Suprapubic skin (tissue), 4 donors: ENCODE measurements at places on chromosomes 16 and 17. TPM values are rescaled to one million over a fixed set of nuclear protein-coding genes. Genes with fewer than 3 reads are reported as not detected.

GRCh38 chr16:83669456-83669855 lies 138.3 kb upstream of the HSBP1 start:
- peak; percentile 31 for DNase-seq

GRCh38 chr17:1714980-1715802 lies 5.0 kb upstream of the TLCD2 start:
- DNase-seq = peak; percentile 96

GRCh38 chr17:74921026-74921681 lies 1.9 kb downstream of the USH1G start:
- DNase-seq = no peak

- peak; percentile 72 for DNase-seq
Measured at GRCh38 chr16:49281843-49282642, 405 bp upstream of the CBLN1 start.

DNA sequence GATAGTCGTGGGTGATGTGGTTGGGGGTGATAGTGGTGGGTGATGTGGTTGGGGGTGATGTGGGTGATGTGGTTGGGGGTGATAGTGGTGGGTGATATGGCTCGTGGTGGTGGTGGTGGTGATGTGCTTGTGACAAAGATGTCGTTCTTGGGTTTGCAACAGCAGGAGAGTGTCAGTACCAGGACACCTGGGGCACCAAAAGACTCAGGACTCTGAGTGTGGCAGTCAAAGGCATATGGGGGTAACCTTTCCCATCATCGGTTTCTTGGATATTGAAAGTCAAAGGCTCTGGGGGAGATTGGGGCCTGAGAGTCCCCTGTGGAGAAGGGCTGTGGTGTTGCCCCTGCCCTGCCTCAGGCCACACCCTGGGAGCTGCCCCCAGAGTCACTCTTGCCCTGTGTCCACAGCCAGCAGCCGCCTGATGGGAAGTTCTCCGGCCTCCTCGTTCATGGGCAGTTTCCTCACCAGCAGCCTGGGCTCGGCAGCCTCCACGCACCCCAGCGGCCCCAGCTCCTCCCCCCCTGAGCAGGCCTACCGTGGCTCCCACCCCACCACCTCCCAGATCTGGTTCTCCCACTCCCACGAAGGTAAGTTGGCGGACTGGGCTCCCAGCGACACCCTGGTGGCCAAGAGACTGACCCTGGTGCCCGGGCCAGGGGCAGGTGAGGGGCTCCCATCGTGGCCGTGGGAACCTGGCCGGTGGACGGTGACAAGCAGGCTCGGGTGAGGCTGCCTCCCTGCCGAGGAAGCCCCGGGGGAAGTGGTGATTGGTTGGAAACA lies 31.3 kb downstream of the BAHCC1 start:
- no peak for DNase-seq

GRCh38 chr17:66414561-66415175 lies 112.3 kb downstream of the PRKCA start:
- DNase-seq = no peak

GRCh38 chr17:16889088-16889465 lies 82.8 kb downstream of the TNFRSF13B start:
- no peak for DNase-seq

DNA sequence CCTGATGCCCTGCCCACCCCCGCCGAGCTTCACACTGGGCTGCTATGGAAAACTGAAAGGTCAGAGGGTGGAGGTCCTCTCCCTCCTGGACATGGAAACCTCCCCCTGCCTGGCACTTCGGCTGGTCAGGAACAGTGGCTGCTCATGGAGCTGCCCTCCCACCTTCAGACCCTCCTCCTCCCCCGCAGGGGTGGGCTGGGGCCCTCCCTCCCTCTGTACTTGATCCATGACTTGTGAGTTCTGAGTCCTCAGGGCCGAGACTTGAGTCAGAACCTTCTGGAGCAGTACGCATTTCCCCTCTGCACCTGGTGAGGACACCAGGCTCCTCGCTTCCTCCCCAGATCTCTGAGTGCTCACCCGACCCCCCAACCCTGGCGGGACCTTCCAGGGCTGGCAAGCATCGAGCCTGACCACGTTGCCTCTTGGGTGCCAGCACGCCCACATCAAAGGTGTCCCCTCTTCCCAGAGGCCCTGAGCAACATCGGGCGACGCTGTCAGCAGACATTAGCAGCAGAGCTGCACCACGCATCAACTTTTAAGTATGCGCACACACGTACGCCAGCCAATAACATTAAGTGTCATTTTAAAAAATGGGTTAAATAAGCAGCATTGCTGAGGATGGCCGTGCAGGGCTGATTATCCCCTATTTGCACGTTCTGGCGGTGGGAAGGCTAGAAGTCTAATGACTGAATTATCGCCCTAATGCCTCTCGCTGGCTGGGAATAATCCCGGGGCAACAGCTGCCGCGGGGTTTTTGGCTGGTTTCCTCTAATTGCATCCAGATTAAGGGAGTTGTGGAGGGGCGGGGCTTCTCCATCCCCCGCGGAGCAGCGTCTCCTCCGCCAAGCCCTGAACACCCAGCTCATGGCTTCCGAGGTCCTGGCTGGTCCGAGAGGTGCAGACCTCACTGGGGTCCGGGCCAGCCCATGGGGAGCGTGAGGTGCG lies 98.0 kb downstream of the TBC1D16 start:
- DNase-seq = no peak

- DNase-seq = no peak
Measured at GRCh38 chr17:16913463-16913862, 58.5 kb downstream of the TNFRSF13B start.

- DNase-seq = no peak
Measured at GRCh38 chr17:49223517-49224197, 6.9 kb downstream of the PHOSPHO1 start.

GRCh38 chr17:1473170-1473569 lies 17.1 kb upstream of the CRK start:
- DNase-seq = no peak

DNA sequence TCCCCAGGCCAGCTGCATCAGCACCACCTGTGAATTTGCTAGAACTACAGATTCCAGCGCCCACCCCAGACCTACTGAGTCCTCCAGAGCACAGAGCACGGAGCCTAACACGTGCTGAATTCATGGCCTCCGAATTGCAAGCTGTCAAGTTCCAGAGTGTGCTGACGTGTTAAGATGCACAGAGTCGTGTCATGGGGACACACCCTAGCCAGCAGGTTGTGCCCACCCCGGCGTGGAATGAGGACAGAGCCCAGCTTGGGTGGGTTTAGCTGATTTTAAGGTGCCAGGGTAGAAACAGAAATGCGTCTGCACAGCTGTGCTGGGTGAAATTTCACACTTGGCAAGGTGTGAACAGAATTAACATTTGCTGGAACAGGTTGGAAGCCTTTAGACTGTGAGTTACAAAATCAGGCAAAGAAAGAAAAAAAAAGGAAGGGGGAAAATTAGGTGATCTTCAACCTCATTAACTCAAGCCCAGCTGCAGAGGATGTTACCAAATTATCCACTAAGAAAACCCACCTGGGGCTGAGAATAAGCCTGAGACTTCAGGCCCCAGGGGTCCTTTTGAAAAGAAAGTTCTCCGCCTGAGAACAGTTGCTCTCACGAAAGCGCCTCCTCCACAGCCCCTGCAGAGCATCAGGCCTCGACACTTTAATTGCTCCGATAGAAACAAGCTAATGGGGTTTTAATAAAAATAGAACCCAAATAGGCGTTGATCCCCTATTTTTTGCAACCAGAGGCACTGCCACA lies 27.1 kb downstream of the GINS3 start:
- DNase-seq = no peak

The SLC43A2 gene
- total RNA-seq = 9.8 TPM

The FOXJ1 gene
- 3.6 TPM for total RNA-seq

The TMC5 gene
- total RNA-seq = 1.1 TPM

The RUNDC3A gene
- 12.6 TPM for total RNA-seq

The IKZF3 gene
- 1.9 TPM for total RNA-seq

The C17orf50 gene
- not detected for total RNA-seq
